ENCODE measurements at places on chromosomes 7 and 10.

DNA sequence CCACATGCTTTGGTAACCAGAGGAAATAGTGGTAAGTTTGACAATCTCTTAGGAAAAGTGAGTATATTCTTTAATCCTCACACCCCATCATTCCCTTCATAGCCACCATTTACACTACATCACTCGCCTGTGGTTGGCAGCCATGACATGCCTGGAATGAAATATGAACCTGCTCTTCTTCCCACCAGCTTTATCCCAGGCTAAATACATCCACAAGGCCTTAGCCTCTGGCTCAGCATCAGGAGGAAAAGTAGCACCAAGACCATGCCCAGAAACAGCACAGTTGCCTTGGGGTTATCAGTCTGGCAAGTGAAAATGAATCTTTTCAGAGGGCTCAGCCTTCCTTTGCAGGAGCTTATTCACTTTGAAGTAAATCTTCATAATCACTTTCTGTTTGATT is 40.3 kb downstream of the SGCE start:
- DNase-seq = no peak

GRCh38 chr10:1114315-1114714 is 58.1 kb downstream of the WDR37 start:
- no peak for DNase-seq

DNA sequence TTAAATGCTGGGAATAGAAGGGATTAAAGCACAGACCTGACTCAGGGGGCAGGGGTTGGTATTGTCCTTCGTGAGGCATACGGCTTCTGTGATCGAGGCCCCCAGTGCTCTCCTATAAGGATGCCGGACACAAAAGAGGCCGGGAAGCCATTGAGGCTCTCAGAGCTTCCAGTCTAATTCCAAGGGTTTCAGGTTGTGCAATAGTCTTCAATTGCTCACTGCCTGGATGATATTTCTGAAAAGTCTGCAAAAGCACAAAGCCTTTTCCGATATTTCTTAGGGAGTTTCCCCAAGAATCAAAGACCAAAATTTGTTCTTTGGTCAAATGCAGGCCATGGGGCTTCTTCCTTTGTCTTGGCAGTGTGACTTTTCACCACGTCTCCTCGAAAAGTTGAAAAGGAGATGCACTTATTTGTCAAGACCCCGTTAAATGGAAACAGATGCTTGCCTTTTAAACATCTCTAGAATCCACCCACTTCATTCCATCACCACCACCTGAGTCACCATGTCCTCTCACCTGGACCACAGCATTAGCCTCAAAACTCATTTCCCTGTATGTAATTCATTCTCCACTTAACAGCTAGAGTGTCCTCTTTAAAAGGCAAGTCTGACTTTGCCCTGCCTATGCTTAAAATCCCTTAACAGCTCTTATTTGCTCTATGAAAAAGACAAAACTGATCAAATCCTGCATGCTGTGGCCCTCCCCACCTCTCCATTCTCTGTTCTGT is 134.8 kb upstream of the NAMPT start:
- no peak for DNase-seq

DNA sequence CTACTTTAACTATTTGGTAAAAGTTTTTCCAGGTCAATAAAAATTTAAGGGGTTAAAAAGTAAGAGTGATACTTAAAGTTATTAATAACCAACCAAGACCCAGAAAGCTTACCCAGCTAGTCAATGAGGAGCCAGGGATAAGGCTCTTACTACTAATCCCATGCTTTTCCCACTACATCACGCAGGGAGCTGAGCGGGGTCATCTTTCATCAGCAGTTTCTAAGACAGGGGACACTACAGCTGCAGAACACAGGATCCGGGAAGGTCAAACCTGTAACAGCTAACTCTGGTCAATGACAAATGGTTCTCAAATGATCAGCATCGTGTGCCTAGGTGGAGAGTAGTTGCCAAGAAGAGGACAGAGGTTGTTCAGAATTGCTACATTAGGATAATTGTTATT is 65.1 kb downstream of the RSU1 start:
- DNase-seq = no peak

DNA sequence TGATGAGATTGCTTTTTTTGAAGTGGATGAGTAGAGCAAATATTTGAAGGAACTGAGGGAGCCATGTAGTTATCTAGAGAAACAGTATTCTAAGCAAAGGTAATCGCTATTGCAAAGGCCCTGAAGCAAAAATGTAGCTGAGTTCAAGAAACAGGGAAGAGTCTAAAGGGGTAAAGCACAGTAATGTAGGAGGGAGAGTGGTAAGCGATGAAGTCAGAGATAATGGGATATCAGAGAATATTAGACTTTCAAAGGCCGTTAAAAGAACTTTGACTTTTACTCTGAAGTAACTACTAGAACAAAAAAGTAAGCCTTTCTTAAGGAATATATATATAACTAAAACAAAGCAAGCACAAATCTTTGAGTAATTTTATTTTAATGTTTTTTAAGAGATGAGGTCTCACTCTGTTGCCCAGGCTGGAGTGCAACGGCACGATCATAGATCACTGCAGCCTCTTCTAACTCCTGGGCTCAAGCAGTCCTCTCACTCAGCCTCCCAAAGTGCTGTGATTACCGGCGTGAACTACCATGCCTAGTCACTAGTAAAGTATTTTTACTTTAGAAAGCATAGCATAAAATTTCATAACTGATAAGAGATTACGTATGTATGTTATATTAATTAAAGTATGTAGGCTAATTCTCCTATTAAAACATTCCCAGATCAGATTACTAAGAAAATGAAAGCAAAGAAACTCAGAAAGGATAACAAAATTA is 61.7 kb upstream of the OIT3 start:
- DNase-seq = no peak
